ENCODE measurements at places on chromosomes 5 and 9.

GRCh38 chr5:77841616-77842015 lies 65.5 kb upstream of the TBCA start:
- DNase-seq = no peak

GRCh38 chr5:72307573-72307967 lies 12.5 kb downstream of the MRPS27 start:
- no peak for DNase-seq

- no peak for DNase-seq
Observed at GRCh38 chr5:55162666-55163065, 2.7 kb downstream of the GPX8 start.

DNA sequence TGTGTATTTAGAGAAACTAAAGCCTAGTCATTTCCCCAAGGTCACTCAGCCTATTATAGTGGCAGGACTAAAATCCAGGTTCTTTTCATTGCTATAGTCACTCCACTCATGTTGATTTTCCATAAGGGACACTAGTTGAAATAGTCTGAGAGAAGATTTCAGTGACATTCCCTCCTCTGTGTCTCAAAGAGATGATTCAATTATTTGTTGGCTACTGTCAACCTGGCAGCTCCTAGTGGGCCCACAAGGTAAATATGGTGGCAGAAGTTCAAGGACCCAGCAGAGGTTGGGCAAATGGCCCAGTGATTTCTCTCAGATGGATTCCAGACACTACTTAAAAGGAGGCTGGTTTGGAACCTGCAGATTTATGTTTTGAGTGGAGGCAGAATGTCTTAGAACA lies 48.1 kb downstream of the G3BP1 start:
- no peak for DNase-seq

DNA sequence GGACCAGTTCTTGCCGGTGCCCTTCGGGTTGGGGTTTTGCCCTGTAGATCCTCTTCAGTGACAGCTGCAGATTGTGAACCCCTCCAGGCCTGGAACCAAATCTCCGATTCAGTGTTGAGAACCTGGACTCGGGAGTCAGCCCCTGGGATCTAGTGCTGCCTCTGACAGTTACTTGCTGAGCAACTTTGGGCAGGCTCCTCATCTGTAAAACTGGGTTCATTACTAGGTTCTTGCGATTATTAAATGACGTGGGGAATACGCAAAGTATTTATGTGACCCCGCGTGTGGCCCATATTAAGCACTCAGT lies 600 bp downstream of the ERCC6L2 start:
- no peak for DNase-seq

DNA sequence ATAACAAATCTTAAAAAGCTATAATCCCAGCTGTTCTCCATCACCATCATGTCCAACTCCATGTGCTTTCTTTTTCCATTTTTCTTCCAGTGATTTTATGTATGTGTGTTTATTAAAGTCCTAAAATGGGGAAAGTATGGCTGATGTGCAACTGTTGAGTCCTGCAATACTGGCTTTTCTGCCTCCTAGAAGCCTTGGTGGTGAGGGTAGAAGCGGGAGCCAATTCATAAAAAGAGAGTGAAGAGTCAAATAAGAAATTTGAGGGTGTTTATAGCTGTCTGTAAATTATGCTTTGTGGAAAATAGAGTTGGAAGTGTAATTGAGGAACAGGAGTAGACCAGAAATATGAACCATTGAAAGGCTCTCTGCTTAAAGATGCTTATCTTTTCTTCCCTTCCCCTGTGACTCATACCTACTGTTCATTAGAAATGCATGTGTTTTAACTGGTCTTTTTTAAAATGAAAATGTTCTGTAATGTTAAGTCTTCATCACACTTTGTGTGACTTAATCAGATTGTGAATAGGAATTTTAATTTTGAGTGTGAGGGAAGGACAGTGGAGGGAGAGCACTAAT lies 80.1 kb downstream of the ZCCHC7 start:
- no peak for DNase-seq

GRCh38 chr5:32013658-32014057 lies 160.5 kb downstream of the GOLPH3 start:
- DNase-seq = no peak

- no peak for DNase-seq
Observed at GRCh38 chr9:91919621-91920020, 30.4 kb downstream of the ROR2 start.

DNA sequence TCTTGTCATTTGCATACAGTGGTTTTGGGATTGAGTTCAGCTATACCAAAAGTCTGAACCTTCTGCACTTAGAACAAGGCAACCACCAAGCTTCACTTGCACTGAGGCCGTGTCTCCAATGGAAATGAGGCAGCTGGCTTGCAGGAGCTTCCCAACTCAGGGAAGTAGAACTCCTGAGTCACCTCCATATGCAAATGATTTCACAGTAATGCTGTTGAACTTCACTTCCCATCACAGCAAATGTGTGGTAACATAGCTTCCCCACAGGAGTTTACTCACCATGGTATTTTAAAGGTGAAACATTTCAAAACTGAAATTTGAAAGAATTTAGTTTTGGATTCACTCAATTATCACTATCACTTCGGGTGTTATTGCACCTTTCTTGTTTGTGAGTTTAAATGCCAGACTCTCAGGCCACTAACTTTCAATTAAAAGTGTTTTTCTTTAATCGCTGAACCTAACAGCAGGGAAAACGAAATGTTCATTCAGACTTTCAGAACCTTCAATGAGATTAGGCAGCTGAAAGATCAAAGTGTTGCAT lies 9.0 kb downstream of the CD274 start:
- no peak for DNase-seq

DNA sequence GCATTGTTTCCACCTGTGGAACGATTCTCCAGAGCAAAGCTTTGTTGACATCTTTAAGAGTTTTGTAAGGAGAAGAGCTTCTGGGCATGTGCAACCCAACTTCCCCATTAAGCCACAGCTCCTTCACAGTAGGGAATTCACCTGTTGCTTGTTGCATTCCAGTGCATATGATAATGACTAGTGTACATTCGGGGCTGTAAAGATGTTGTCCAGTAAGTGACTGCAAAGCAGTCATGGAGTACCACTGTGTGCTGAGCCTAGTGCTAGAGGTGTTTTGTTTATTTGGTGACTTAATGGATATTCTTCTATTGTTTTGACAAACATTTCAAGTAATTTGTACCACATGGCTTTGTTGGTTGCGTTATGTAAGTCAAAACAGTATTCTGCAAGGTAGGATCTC lies 12.8 kb downstream of the UGCG start:
- DNase-seq = no peak

- no peak for DNase-seq
Observed at GRCh38 chr5:55993731-55994494, 850 bp downstream of the IL6ST start.

DNA sequence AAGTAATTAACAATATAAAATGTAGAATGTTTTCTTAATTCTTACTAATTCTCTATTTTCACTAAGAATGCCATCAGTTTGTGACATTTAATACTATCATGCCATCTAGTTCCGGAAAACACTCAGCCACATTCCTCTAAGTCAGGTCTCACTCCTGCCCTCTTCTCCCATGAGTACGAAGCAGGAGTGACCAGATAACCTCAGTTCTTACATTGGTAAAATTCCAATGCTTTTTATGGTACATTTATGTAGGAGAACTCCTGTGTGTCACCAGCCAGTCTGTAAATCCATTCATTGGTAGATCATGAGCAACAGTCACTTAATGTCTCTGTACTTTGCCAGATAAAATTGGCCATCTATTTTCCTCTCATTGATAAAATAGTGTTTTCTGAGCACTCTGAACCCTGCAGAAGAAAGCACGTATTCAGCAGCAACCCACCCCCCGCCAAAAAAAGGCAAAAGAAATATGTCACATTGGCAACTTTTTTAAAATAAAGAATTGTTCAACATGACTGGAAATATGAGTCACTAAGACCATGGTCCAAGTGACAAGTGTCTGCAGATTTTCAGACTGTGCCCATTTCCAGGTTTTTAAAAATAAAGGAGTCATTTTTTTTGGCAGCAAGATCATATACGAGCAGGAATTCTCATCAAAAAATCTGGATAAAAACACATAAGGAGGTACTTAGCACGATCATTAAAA lies 11.8 kb downstream of the GLIS3 start:
- DNase-seq = no peak

- DNase-seq = no peak
Observed at GRCh38 chr9:91275655-91276054, 86.1 kb downstream of the AUH start.

GRCh38 chr9:110583237-110583636 lies 3.7 kb upstream of the SVEP1 start:
- DNase-seq = no peak

- no peak for DNase-seq
Observed at GRCh38 chr5:7117961-7118360, 278.0 kb upstream of the ADCY2 start.

- DNase-seq = no peak
Observed at GRCh38 chr9:87546704-87547103, 49.0 kb downstream of the DAPK1 start.
